ENCODE measurements at places on chromosomes 5 and 9.

DNA sequence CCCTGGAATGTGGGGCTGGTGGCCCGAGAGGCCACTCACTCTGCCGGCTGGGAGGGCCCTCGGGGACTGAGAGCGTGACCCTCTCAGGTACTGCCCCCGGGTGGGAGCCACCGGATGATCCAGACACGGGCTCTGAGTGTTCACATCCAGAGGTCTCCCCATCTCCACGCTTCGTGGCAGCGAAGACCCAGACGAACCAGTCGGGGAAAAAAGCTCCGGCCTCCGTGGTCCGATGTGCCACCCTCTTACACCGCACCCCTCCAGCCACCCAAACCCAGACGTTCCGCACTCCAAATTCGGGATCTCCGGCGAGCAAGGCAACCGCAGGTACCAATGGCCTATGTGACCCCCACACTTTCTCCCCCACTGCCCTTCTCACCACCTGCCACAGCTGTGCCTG, 49.5 kb downstream of the AMBP start:
- no peak for DNase-seq

DNA sequence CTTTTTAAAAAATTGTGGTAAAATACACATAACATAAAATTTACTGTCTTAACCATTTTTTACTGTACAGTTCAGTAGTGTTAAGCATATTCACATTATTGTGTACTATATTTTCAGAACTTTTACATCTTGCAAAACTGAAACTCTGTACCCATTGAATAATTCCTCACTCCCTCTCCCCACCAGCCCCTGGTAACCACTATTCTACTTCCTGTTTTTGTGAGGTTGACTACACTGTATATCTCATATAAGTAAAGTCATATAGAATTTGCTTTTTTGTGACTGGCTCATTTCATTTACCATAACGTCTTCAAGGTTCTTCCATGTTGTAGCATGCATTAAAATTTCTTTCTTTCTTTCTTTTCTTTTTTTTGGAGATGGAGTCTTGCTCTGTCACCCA, 87.0 kb downstream of the LNPEP start:
- DNase-seq = no peak

DNA sequence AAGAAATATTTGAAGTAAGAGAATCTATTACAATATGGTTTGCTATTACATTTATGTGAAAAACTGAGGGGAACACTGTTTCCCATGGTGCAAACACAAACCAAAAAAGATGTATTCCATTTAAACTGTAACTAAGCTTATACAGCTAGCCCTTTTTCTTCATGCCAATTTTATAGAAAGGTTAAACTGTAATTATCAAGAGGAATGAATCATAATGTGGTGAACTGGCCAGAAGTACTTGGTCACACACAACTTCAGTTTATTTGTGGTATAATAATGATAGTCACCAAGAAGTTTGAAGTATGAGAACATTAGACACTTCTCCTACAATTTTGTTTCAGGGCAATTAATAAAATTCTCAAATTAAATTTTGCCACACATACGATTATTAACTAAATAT, 177.9 kb downstream of the XRCC4 start:
- DNase-seq = no peak

GRCh38 chr5:112077180-112077579, 320.2 kb upstream of the NREP start:
- DNase-seq = no peak

- DNase-seq = no peak
Measured at GRCh38 chr5:35416217-35416988, 186.1 kb upstream of the PRLR start.

GRCh38 chr9:100196215-100196614, 97.2 kb downstream of the INVS start:
- DNase-seq = no peak

- DNase-seq = no peak
Measured at GRCh38 chr9:31136524-31136923, 1247.9 kb upstream of the ACO1 start.

GRCh38 chr5:4862500-4862899, 277.6 kb upstream of the ADAMTS16 start:
- no peak for DNase-seq

DNA sequence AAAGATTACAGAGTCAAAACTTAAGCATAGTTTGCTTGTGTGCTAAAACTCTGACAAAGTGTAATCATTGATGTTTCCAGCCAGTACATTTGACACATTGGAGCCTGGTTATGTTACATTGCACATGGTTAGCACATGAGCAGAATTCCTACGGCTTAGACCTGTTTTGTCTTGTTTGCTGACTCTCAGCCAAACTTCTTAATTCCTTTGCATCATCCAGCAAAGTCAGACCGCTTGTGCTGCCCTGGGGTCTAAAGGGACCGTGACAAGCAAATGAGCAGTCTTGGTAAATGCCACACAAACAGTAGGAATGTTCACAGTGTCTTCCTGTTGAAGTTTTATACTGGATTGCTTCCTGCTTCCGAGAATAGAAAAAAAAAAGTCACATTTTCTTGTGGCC, 72.0 kb upstream of the ENTREP1 start:
- no peak for DNase-seq

GRCh38 chr5:31794009-31794408, 155.1 kb downstream of the PDZD2 start:
- DNase-seq = no peak

DNA sequence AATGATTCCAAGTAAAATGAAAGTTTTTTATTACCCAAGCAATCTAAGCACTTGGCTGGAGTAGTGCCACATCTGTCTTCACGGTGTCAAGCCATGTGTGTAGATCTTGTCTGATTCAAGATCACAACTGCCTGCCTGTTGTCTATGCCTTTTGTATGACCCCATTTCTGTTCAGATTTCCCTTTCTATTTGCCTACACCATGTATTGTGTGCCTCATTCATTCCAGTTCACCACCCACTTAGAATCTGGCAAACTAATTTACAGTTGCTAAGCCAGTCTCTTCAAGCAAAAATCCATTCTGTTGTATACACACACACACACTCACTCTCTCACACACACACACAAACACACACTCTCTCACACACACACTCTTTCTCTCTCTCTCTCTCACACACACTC, 33.7 kb downstream of the GLDC start:
- DNase-seq = no peak

DNA sequence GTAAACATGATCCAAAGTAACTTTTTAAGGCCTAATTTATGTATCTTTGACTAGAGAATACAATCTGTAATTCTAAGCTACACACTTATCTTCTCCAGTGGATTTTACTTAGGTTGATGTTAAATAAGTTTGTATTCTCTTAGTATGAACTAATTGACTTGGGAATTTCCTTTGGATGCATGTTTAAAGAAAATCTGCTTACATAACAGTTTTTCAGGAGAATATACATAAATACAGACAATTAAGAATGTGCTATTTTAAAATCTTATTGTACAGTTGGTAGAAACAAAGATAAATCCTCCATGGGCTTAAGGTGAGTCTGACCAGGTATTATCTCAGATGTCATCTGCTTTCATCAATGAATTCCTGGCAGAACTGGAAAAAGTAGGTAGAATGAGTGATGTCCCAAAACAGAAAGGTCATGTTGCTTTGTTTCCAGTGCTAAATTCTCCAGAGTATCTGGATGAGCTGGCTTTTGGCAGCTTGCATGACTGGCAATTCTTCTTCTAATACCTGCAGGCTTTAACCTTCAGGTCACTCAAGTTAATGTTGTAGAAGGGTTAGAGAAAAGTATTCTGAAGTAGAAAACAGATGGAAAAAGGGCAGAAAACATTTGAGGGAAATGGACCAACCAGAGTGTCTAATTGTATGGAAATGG, 150.6 kb downstream of the MACIR start:
- no peak for DNase-seq

GRCh38 chr9:6575324-6576034, 70.0 kb downstream of the GLDC start:
- DNase-seq = no peak

DNA sequence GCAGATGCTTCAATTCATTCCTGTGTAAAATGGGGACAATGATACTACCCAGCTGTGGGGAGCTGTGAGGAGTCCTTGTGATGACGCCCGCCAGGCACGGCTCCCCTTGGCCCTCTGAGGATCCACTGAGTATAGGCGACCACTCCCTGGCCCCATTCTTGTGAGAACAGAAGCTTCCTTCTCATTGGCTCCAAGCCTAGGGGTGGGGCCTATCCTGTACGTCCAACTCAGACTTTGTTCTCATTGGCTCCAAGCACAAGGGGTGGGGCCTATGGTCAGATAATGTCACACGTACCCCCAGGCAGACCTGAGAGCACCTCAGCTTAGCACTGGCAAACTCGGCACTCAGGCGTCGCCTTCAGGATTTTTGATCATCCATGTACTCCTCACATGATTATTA, 232.9 kb upstream of the MVB12B start:
- no peak for DNase-seq

DNA sequence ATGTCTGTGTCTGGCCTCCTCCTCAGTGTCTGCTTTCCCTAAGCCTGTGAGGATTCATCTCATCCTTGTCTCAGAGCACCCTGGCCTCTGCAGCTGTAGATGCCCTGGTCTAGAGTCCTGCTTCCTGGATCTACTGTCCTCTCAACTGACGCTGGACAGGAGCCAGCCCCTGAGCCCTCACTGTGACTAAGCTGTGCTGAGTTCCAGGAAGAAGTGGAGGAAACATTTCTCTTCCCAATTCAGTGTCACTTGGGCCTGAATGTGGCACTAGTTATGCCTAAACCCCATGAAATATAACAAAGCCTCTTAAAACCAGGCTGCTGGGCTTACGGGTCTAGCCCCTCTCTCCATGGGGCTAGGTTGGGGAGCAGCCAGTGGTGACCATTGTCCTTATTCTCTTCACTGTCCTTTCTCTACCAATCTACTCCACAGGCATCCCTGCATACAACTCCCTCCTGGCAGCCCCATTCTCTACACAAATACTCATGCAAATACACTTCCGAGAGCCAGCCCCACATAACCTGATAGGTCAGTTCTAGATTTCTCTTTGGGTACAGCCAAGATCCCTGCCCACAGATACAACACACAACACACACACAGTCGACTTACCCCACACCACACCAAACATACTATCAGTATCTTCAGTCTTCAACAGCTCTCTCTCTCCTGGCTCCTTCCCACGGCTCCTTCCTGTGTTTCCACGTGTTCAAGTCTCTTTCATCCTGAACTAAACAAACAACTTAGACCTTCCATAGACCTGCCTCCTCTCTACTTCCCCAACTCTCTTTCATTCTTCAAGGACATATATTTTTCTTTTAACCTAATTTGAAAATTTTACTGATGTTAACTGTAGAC, 220.8 kb downstream of the SNX18 start:
- DNase-seq = no peak

DNA sequence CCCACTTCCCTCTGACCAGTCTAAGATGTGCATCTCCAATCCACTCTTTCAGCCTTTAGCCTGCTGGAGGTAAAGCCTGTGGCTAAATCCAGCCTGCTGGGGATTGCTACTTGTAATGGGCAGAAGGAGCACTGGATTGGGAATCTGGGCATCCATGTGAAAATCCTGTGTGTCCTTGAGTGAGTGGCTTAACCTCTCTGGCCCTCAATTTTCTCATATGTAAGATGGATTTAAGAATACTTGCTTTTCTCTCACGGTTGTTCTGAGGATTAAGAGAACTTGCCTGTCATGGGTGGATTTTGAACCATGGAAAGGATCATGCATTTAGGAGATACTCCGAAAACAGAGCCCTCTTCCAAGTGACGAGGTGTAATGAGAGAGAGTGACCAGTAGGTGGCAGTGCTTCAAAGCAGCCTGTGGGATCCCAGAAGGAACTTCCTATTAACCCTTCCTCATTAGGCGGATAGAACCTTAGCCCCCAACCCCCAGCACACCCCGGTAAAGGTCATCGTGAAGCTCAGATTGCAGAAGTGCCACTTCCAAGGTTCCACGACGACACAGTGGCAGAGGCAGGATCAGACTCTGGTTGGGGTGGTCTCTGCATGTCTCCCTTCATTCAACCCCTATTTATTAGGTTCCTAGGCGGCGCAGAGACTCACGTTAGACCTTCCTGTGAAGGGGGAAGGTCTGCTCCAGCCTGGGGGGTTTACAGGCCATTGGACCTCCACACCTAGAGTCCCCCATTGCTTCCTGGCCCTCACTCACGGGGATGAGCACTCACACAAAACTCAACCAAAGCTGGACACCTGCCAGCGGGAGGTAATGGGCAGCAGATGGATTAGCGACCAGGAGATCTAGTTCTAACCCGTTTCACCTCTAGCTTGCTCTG, 68.7 kb upstream of the ZNF618 start:
- DNase-seq = peak; percentile 5

GRCh38 chr5:167598166-167598565, 693.3 kb upstream of the WWC1 start:
- no peak for DNase-seq

- DNase-seq = no peak
Measured at GRCh38 chr5:75612901-75613300, 1.6 kb downstream of the ANKDD1B start.

Measured in stimulated activated CD8-positive, alpha-beta memory T cell treated with anti-CD3 and anti-CD28 coated beads, Interleukin-4, amount 100 ng/mL, for 1 hour (primary cell).